Fibroblast of skin of left biceps (primary cell): ENCODE measurements at places on chromosomes 7 and 10.

DNA sequence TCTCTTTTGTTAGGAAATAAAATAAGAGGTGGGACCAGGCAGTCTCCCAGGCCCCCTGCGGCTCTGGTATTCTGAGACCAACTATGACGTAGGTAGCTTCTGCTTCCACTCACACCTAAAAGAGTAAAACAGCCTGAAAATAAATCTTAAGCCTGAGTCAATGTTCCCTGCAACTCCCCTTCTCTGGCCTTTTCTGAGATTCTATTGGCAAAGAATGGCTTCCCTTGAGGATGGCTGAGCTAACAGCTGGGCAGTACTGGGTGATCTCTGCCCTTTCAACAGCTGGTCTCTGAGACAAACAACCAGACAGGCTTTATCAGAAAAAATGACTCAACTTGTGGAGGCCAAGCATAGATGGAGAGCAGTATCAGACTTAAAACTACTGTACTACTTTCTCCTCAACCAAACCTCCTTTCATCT lies 58.7 kb downstream of the CREB3L2 start:
- no peak for DNase-seq

- no peak for DNase-seq
These were observed 244.3 kb downstream of the PRKG1 start for GRCh38 chr10:51318399-51319172.

- DNase-seq = no peak
These were observed 11.4 kb downstream of the NEBL start for GRCh38 chr10:20885678-20886077.

DNA sequence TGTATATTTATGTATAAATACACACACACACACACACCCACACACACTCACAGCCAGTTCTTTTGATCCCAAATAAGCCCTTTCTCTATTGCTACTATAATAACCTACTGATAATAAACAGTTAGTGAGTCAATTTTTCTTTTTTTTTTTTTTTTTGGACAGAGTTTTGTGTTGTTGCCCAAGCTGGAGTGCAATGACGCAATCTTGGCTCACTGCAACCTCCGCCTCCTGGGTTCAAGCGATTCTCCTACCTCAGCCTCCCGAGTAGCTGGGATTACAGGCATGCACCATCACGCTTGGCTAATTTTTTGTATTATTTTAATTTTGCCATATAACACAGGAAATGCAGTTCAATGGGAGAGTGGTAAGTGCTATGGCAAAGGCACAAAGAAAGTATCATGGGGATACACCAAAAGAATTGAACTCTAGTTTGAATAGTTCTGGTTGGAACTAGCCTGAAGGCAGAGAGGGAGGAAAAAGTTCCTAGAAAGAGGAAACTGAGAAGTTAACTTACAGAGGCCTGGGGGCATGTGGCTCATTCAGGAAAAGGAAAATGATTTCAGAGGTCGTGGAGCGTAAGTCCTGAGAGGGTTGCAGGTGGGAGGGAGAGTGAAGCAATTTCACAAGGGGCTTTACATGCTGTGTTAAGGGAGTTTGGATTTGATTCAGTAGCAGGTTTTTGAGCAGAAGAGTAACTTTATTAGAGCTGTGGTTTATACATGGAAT lies 44.4 kb upstream of the JCAD start:
- DNase-seq = no peak

DNA sequence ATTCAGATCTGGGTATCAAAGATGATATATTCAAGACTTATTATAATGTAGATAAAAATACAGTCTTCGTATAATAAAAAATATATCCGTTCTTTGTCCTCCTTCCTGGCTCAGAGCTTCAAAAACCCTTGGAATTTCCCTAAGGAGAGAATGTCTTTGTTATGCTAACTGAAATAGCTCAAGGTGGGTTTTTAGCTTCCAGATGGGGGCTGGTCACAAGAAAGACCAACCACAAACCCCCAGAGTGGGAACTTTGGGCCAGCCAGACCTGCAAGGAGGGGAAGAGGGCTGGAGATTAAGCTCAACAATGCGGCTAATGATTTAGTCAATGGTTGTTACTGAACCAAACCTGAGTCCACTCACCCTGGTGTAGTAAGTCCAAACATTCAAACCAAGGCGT lies 196.4 kb downstream of the SDHAF3 start:
- no peak for DNase-seq

- DNase-seq = no peak
These were observed 31.6 kb upstream of the ZNF746 start for GRCh38 chr7:149529136-149529718.

- DNase-seq = no peak
These were observed 847.5 kb downstream of the LRMDA start for GRCh38 chr10:76278811-76279460.

DNA sequence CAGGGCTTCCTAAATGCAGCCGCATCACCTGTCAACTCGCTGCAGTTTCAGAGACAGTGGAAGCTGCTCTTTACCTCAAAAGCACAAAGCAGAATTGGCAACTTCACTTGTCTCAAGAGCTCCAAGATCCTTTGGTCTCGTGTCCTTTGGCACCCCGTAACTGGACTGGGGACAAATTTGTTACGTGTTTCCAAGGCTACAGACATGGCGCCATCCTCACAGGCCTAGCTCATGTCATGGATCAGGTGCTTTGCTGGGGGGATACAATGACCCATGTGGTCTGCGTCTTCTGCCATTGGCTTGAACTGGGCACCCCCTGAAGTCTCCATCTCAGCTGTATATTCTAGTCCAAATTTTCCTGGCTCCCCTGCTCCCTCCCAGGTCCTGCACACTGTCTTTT lies 48.6 kb downstream of the CHST3 start:
- no peak for DNase-seq

- no peak for DNase-seq
These were observed 43.5 kb upstream of the SORBS1 start for GRCh38 chr10:95604630-95605029.

DNA sequence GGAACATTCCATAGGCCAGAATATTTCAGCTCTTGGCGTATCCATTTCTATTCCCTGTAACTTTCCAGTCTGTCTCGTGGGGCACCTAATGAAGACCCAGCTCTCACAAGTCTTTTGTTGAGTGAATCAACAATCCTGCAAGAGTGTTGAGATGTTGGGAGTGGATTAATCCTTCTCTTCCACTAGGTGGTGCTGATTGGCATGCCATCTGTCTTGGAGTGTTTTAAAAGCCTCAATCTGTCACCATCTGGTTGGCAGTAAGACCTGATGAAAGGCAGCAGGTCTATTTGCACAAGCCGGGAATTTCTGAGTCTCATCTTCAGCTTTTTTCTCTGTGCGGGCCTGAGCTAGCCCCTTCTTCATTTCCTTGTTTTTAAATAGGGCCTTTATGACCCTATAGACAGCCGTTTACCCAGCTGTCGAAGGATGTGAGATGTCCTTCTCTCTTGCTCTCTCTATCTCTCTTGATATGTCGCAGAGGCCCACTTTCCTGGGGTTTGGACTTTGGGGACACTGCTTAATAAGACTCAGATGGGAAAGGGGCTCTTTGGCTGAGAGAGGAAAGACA lies 180.5 kb downstream of the ZNF365 start:
- DNase-seq = peak; percentile 47

GRCh38 chr10:81496626-81497025 lies 378.4 kb upstream of the NRG3 start:
- DNase-seq = no peak

DNA sequence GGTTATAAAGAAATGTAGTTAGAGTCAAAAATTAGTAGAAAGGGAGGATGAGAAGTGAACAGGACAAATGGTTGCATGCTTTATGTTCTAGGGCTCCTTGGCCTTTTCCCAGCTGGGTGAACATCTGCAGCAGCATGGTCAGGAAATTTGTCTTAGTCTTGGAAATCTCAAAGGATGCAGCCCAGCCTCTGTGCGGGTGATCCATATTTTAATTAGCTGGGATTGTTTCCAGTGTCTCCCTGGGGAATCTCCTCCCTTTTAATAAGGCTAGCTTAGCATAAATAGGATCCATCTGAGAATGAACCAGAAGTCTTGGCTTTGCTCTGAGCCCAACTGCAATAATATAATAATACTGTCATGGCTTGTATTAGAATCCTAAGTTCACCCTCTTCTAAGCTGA lies 198.3 kb downstream of the PRKG1 start:
- peak; percentile 55 for DNase-seq

DNA sequence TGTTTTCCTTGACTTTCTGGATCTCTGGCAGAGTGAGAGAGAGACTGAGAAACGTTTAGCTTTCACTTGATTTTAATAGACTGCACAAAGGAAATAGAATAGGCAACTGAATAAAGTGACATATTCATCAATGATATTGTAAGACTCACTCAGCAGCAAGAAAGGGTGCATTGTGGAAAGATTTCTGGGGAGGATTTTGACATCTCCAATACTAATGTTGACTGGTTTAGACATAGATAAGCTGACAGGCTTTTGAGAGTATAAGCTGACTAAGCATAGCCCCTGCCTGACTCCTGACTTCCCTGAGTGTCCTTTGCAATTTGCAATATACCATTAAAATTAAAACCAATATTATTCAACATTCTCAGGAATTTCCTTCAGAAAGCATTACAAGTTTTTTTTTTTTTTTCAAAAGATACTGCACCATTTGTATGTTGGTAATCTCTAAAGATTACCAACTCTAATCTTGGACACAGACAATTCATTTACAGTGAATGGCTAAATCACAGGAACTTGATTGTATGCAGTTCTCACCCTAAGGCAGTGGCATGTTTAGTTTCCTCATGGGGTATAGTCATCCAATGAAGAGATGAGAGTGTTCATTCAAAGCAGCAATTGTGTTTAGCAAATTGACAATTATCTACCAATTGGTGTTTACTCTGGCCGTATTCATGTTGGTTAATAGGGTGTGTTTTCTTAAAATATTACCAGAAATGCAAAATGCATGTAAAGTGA lies 325.6 kb downstream of the SORCS3 start:
- DNase-seq = no peak
